ENCODE measurements at places on chromosomes 1 and 21.
A peak's percentile ranks its signal among the peaks of the same experiment; 100 is the strongest.

DNA sequence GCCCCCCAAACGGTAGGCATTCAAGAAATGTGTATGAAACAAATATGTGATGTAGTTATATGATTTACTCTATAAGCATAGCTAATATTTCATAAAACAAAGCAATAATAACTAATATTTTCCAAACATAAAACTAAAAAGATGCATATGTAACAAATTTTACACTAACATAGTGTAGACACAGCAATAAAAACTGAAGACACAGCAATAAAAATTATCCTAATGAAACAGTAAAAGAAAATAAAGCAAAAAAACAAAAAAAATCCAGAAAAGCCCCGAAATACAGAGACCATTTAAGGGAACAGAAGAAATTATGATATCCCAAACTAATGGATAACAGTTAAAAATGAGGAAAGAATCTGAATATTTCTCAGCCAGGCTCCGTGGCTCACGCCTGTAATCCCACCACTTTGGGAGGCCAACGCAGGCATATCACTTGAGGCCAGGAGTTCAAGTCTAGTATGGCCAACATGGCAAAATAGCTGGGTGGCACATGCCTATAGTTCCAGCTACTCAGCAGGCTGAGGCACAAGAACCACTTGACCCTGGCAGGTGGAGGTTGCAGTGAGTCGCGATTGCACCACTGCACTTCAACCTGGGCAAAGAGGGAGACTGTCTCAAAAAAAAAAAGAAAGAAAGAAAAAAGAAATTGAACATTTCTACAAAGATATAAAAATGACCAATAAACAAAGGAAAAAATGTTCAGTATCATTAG, 38.2 kb upstream of the PSMG1 start:
- DNase-seq, result no peak
- H3K4me1 ChIP-seq, result peaks cover 21% of the 10 kb centered on the region
- peaks cover 63% of the 10 kb centered on the region for H3K36me3 ChIP-seq
- H3K27me3 ChIP-seq, result no peaks in the 10 kb centered on the region

DNA sequence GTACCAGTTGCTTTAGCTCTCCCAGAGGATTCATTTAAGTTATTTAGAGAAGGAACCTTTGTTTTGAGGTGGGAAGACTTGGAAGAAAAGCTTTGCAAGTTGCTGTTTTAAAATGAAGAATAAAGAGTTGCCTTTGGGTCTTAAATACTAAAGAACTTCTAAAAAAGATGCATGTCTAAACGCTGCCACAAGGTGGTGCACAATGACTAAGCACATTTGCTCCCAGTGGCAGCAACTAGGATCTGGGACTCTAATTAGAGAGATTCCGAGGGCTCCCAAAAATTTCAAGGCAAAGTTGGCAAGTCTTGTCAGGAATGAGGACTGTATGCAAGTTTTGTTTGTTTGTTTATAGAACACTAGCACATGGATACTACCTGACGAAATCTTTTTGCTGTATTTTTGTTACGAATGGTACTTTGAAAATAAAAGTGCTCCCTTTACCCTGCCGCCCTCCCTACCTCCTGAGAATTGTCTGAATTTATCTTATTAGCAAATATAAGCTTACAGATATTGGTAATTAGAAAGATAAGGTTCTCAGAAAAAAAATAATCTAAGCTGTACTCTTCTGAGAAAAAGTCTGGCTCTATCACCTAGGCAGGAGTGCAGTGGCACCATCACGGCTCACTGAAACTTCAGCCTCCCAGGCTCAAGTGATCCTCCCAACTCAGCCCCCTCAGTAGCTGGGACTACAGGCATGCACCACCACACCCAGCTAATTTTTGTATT, 121.8 kb downstream of the HFM1 start:
- no peaks in the 10 kb centered on the region for H3K36me3 ChIP-seq
- H3K27ac ChIP-seq, result no peak overlapping the region
- H3K4me1 ChIP-seq, result no peaks in the 10 kb centered on the region

DNA sequence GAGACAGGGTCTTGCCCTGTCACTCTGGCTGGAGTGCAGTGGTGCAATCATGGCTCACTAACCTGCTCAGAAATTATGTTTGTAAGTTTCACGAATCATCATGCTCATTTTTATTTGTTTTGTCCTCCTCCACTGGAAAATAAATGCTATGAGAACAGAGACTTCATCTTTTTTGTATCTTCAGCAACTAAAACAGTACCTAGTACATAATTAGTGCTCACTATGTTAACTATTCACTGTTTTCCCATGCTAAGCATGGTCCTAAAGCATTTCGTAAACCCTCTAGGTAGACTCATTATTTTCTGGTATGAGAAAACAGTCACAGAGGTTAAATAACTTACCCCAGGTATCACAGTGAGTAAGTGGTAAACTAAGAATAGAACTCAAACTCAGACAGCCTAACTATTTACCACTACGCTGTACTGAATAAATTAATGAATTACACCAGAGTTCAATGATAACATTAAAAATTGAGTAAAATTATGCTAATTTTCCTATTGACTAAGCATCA, 118.4 kb downstream of the RERE start:
- DNase-seq, result no peak
- H3K27ac ChIP-seq, result peak overlapping the region; percentile 70
- H3K27me3 ChIP-seq, result no peaks in the 10 kb centered on the region
- H3K36me3 ChIP-seq, result peaks cover 46% of the 10 kb centered on the region
- peak overlapping the region; percentile 33 for H3K4me3 ChIP-seq
- peaks cover 55% of the 10 kb centered on the region for H3K4me1 ChIP-seq

DNA sequence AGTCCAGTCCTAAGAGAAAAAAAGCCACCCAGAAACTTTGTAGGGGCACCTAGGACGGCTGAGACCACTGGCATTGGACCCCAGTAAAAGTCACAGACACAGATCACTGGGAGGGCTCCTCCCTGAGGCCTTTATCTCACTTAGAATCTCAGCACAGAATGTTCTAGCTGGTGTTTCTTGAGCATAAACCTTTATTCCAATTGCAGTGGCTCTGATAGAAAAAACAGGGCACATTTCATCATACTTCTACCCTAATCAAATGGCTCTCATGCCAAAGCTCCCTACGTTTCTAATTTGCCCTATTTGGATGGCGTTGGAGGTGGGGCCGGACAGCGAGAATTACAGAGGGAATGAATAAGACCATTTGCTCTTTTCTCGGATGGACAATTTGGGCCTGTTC, 53.8 kb downstream of the NGF start:
- H3K36me3 ChIP-seq, result no peaks in the 10 kb centered on the region
- no peaks in the 10 kb centered on the region for H3K4me1 ChIP-seq
- no peak overlapping the region for H3K27ac ChIP-seq
- DNase-seq, result no peak
- no peak overlapping the region for H3K4me3 ChIP-seq
- no peaks in the 10 kb centered on the region for H3K27me3 ChIP-seq

- H3K27me3 ChIP-seq, result no peaks in the 10 kb centered on the region
- peaks cover 92% of the 10 kb centered on the region for H3K36me3 ChIP-seq
- peak overlapping the region; percentile 74 for H3K27ac ChIP-seq
- H3K4me3 ChIP-seq, result no peak overlapping the region
- DNase-seq, result no peak
These were observed 28.5 kb downstream of the LRRC8B start for GRCh38 chr1:89553157-89553556.

- H3K27ac ChIP-seq, result no peak overlapping the region
- H3K4me1 ChIP-seq, result peaks cover 8% of the 10 kb centered on the region
- DNase-seq, result no peak
- H3K27me3 ChIP-seq, result no peaks in the 10 kb centered on the region
- H3K36me3 ChIP-seq, result peaks cover 54% of the 10 kb centered on the region
- no peak overlapping the region for H3K4me3 ChIP-seq
These were observed 94.3 kb downstream of the PTBP2 start for GRCh38 chr1:96815914-96816313.

GRCh38 chr1:86914601-86914997, at the start of gene HS2ST1:
HS2ST1 (plus strand) TSS chr1:86914635.
- DNase-seq, result no peak
- no peaks in the 10 kb centered on the region for H3K27me3 ChIP-seq
- peaks cover 27% of the 10 kb centered on the region for H3K4me1 ChIP-seq
- no peak within 1 kb of the TSS for H3K27ac ChIP-seq

DNA sequence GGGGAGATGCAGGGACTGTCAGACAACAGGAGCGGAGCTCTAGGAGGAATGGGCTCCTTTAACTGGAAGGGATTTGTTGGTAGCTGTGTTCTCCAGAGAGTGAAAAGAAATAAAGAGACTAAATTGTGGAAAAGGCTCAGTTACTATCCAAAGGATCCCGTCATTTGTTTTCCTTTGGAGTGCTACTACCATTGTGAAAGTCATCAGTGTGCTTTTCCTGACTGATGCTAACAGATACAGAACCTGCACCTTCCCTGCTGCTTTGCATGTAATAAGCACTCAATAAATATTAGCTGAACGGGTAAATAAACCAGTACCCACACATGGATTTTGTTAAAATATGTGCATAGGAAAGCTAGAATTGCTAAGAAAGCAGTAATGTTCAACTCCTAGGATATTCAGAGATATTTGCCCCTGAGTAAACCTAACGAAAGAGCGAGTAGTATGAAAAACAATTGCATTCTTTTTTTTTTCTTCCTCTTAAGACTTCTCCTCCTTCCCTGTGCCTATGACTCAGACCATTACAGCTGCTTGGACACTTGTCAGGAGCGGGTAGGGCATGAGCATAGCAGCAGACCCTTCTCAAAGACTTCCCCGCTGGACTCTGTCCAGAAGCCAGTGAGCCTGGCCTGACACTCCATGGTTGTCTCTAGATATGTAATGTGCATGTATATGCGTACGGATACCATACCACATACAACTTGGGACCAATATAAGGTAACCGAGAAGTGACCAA, 41.7 kb downstream of the PTGFRN start:
- peaks cover 3% of the 10 kb centered on the region for H3K4me1 ChIP-seq
- no peak for DNase-seq
- no peaks in the 10 kb centered on the region for H3K36me3 ChIP-seq
- no peak overlapping the region for H3K27ac ChIP-seq

DNA sequence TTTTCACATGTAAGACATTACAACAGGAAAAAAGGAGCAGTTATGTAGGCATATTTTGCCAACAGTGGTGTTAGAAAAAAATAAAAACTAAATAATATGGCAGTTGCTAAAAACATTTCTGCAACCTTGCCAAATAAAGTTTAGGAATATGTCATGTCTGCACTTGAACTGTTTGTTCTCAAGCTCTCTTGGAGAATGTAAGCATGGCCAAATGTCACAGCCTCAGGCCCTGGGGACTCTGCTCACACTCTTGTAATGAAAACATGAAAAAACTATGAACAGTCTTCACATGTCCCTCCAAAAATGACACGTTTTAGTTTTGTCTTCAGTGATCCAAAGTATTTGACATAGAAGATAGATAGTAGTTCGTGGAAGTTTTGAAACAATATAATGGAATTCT, 753.3 kb downstream of the LTN1 start:
- H3K4me3 ChIP-seq, result no peak overlapping the region
- H3K36me3 ChIP-seq, result no peaks in the 10 kb centered on the region
- no peak for DNase-seq
- no peak overlapping the region for H3K27ac ChIP-seq
- no peaks in the 10 kb centered on the region for H3K4me1 ChIP-seq

DNA sequence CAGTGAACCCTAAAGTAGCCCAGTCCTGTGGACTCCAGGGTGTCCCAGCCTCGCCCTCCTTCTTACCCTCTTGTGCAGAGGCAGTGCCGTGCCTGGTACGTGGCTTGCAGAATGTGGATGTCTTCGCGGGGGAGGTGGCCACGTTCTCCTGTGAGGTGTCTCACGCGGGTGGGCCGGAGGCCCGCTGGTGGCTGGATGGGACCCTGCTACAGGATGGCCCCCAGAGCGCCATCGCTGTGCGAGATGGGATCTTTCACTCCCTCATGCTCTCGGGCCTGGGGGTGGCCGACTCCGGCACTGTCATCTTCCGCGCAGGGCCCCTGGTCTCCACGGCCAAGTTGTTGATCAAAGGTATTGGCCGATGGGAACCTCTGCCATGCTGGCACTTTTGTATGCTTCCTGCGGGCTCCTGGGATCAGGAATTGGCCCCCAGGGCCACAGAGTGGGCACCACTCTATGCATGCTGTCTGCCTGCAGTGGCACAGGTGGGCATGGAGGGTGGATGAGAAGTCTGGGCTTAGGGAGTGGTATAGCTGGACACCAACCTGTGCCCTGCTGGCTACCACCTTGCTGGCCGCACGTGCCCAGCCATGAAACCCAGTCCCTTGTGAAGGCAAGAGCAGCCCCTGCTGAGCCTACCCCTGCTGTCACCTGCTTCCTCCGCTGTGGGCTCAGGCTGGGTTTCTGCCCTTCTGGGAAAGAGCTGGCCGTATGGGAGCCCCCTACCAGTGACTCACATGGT, 92.9 kb downstream of the TRIM11 start:
- no peak overlapping the region for H3K4me3 ChIP-seq
- H3K4me1 ChIP-seq, result no peaks in the 10 kb centered on the region
- H3K27me3 ChIP-seq, result no peaks in the 10 kb centered on the region
- no peak overlapping the region for H3K27ac ChIP-seq
- H3K36me3 ChIP-seq, result no peaks in the 10 kb centered on the region

DNA sequence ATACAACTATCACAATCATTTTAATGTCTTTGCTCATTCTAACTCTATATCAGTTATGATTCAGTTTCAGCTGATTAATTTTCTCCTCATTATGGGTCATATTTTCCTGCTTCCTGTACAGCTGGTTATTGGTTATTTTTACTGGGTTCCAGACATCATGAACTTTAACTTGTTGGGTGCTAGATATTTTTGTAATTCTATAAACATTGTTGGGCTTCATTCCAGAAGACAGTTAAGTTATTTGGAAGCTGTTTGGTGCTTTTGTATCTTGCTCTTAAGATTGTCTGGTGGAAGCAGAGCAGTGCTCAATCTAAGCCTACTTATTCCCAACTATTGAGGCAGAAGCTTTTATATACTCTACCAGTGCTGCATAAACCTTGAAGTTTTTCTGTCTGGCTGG, 34.4 kb upstream of the HFM1 start:
- H3K4me1 ChIP-seq, result no peaks in the 10 kb centered on the region
- H3K27me3 ChIP-seq, result peaks cover 23% of the 10 kb centered on the region
- no peak for DNase-seq
- no peak overlapping the region for H3K4me3 ChIP-seq

- H3K4me1 ChIP-seq, result no peaks in the 10 kb centered on the region
- H3K4me3 ChIP-seq, result no peak overlapping the region
- H3K36me3 ChIP-seq, result no peaks in the 10 kb centered on the region
- H3K27ac ChIP-seq, result no peak overlapping the region
- no peak for DNase-seq
These were observed 337.0 kb upstream of the PLXNA2 start for GRCh38 chr1:208581209-208581608.

GRCh38 chr1:9280015-9280860, 12.5 kb upstream of the SPSB1 start:
- H3K4me3 ChIP-seq, result no peak overlapping the region
- peaks cover 24% of the 10 kb centered on the region for H3K36me3 ChIP-seq
- DNase-seq, result no peak
- no peaks in the 10 kb centered on the region for H3K27me3 ChIP-seq
- H3K27ac ChIP-seq, result peak overlapping the region; percentile 39
- H3K4me1 ChIP-seq, result peaks cover 61% of the 10 kb centered on the region

GRCh38 chr1:58926152-58926551, 142.3 kb upstream of the JUN start:
- no peaks in the 10 kb centered on the region for H3K27me3 ChIP-seq
- no peak overlapping the region for H3K4me3 ChIP-seq
- H3K27ac ChIP-seq, result no peak overlapping the region

DNA sequence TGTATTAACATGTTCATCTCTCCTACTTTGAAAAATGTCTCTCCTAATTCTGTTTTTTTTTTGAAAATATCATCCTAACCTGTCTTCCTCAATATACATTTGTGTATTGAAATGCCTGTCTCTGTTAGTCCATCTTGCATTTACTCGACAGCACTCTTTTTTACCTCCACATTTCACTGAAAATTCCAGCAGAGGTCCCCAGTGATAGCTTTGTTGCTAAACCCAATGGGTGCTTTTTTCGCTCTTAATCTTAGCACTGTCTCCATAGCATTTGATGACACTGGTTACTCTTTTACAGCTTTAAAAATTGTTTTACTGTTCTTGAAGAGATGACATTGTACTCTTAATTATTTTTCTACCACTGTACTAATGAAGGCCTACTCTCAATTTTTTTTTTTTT, 10.8 kb downstream of the OSBPL9 start:
- H3K27ac ChIP-seq, result no peak overlapping the region
- DNase-seq, result no peak
- H3K4me3 ChIP-seq, result no peak overlapping the region
- no peaks in the 10 kb centered on the region for H3K27me3 ChIP-seq

All from activated T-helper 2 cell treated with anti-CD3 and anti-CD28 coated beads, Interferon-gamma antibody, Interleukin-2, Interleukin-4, amounts not matched to agents 10 μg/mL and 5 μg/mL and 100 μg/mL, durations not matched to agents 14 hours and 24 hours and 36 hours (primary cell).